ENCODE measurements at places on chromosomes 7 and 10.

GRCh38 chr7:21330462-21331178, 97.3 kb upstream of the SP4 start:
- no peak for DNase-seq

DNA sequence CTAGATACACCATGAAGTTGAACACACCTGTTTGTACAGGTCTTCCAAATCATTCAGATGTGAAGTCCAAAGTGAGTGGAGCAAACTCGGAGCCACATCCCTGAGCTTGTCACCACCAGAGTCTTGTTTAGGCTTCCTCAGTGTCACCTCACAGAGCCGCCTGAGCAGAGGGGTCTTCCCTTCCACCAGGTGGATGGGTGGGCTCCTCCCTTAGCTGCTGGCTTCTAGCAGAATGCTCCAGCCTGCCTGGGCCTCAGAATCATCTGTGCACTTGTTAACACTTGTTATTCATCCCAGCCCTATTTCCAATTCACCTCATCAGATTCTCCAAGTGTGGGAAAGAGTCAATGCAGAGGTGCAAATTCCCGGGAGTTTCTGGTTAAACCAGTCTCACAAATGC, 32.5 kb downstream of the C10orf71 start:
- no peak for DNase-seq

DNA sequence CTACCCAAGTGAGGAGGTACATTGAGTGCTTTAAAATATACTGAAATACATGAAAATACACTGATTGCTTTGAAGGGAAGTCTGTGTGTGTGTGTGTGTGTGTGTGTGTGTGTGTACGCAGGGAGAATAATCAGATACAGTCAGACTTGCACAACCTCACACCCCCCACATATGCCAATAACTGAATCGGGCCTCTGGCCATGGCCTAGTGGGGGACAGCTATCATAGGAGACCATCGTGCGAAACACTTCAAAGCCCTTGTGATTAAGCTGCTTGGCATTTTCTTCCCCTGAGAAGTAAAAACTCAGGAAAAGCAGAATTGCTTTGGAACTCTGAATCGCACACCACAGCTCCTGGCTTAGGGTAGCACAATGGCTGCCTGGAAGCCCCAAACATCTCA, 135.1 kb downstream of the C10orf105 start:
- DNase-seq, result peak; percentile 82

DNA sequence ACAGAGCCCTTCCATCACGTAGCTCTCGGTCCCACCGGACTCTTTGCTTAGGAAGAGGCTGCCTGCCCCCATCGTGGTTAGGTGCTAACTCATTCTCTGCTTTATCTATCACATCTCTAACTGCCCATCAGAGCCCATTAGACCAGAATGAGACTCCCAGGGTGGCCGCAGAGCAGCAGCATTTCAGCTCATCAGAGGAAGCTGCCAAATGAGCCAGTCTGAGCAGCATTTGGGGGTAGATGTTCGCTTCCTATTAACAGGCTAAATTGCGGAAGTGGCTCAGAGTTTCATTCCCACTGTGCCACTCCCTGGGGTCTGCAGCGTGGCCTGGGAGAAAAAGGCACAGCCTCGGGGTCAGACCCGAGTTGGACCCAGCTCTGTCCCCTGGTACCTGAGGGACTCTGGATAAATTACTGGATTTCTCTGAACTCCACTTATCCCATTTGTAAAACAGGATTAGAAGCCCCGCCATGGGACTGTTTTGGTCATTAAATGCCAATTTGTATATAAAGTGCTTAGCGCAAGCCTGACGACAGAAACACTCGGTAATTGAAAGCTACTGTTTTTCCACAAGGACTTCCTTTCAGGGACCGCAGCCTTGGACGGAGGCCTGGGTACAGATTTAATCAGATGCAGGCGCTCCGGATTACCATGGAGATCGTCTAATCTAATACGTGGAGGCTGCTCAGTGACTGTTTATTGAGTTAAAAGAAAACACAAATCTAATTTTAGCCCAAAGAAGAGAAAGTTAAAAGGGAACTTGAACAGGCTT, 73.8 kb upstream of the PRLHR start:
- peak; percentile 88 for DNase-seq

DNA sequence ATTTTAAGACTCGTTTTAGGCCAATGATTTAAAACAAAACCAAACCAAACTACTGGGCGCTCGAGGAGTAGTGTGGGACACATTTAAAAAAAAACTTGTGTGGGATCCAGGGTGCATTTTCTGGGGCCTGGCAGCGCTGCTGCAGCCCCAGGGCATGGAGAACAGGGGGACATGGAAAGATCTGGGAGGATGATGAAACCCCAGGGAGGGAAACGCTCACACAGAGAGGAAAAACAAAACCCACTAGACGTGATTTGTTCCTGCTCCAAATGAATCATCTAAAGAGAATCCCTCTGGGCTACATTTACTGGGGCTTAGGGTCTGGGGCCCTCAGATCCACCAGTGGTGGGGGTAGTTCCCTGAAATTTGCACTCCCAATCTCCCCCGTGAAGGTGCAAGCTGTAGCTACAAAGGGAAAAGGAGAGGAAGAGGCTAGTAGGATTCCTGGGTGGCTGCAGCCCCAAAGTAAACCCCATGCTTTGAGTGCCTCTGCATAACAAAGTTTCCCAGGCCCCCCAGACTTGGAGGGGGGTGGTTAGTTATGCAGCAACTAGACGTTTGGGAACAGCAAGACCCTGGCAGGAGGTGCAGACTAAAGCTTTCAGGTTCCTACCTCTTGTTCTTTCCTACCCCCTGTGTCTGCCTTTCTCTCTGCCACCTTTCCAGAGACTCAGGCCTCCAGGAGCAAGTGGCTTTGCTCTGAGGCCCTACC, 14.5 kb upstream of the HOXA13 start:
- peak; percentile 15 for DNase-seq

GRCh38 chr10:753530-753929, 64.1 kb upstream of the DIP2C start:
- DNase-seq, result no peak

- no peak for DNase-seq
Measured at GRCh38 chr10:37146443-37146842, 21.0 kb downstream of the ANKRD30A start.

- DNase-seq, result no peak
Measured at GRCh38 chr7:55548295-55548731, 24.0 kb downstream of the VOPP1 start.

DNA sequence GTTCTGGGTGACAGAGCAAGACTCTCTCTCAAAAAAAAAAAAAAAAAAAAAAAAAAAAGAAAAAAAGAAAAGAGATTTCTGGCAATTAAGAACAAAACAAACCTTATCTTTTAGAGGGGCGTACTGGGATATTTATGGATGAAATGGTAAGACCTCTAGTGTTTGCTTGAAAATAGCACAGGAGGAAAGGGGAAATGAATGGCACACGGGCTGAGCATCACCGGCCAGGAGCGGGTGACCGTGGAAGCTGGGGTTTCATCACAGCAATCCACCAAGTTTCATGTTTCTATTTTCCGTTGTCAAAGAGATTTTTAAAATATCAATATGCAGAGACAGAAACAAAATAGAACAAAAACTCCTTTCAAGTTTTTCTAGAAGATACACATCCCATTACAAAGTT, 105.6 kb downstream of the SVIL start:
- no peak for DNase-seq
